Upper lobe of right lung (tissue), 1 donor: ENCODE measurements at places on chromosomes 11 and 22.

DNA sequence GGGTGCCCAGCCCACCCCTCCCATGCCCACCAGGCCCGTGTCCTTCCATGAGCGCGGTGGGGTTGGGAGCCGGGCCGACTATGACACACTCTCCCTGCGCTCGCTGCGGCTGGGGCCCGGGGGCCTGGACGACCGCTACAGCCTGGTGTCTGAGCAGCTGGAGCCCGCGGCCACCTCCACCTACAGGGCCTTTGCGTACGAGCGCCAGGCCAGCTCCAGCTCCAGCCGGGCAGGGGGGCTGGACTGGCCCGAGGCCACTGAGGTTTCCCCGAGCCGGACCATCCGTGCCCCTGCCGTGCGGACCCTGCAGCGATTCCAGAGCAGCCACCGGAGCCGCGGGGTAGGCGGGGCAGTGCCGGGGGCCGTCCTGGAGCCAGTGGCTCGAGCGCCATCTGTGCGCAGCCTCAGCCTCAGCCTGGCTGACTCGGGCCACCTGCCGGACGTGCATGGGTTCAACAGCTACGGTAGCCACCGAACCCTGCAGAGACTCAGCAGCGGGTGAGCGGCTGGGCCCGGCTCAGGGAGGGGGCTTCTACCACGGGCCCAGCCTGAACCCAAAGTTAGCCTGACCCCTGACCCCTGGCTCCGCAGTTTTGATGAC, 3.0 kb downstream of the PKP3 start:
- no peak for DNase-seq

- no peak for DNase-seq
Measured at GRCh38 chr11:27882066-27882697, 181.9 kb upstream of the BDNF start.

DNA sequence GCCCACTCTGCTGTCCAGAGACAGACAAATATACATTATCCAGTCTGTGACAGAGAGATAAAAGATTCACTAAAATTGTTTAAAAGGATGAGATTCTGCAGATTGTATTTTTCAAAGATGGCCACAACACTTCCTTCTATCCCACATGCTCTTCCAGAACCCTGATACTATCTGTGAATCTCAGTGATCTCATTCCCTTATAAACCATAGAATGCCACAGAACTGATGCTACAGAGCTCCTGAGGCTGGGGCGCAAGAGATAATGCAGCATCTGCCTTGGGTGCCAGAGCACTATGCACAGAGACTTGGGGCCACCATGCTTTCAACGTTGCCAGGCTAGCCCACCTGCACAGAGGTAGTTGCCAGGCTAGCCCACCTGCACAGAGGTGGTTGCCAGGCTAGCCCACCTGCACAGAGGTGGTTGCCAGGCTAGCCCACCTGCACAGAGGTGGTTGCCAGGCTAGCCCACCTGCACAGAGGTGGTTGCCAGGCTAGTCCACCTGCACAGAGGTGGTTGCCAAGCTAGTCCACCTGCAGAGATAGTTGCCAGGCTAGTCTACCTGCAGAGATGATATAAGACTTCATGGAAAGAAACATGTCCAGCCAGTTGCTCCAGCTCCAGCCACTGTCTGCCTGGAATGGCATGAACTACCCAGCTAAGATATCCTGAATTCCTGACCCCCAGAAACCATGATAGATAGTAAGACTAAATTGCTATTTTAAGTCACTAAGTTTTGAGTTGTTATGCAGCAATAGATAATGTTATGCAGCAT, 17.6 kb upstream of the SEPTIN5 start:
- peak; percentile 7 for DNase-seq

GRCh38 chr11:68312117-68312779, at the start of gene LRP5:
Gene LRP5, plus strand, starts transcription at chr11:68312591. Its CDS starts 124 bp downstream, at chr11:68312715.
- DNase-seq, result peak; percentile 71

GRCh38 chr11:412641-413119, 2.1 kb downstream of the SIGIRR start:
- DNase-seq, result no peak
